ENCODE measurements at places on chromosomes 2 and 18.

- no peak for DNase-seq
Observed at GRCh38 chr2:23235292-23235691, 149.7 kb upstream of the KLHL29 start.

DNA sequence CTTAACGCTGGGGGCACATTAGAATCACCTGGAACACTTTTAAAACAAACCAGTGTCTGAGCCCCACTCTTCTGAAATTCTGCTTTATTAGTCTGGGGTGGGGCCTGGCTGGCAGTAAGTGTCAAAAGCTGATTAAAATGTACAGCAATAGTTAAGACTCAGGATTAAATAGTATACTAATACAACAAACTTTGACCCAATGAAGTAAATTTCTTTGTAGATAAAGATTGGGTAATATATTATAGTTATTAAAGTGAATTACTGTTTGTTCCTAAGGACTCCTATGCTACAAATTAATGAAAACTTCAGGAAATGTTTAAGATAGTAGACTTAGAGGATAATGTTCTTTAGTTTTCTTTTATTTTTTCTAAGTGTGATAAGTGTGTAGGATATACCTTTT, 160.9 kb downstream of the FAM124B start:
- DNase-seq = no peak

- peak; percentile 57 for DNase-seq
Observed at GRCh38 chr2:85707304-85707703, 13.1 kb downstream of the GNLY start.

- DNase-seq = peak; percentile 98
Observed at GRCh38 chr2:201233192-201233811, 27.0 kb upstream of the CASP8 start.

GRCh38 chr2:158217593-158217992, 115.9 kb downstream of the UPP2 start:
- DNase-seq = no peak

- no peak for DNase-seq
Observed at GRCh38 chr2:238967031-238967977, 119.4 kb downstream of the TWIST2 start.

DNA sequence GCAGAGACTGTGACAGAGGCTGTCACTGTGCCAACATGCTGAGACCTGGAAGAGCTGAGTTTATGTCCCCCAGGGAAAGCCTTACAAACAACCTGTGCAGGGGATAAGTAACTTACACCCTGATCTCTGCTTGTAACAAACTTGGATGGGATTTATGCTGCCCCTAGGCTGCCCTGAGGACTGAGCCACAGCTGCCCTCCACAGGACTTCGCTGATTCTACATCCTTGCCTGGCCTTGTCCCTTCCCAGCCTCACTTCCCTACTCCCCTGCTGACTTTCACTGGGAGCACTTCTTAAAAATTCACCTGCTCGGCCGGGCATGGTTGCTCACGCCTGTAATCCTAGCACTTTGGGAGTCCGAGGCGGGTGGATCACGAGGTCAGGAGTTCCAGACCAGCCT, 45.9 kb upstream of the ASAP2 start:
- DNase-seq = no peak

GRCh38 chr18:53946594-53946993, 277.9 kb downstream of the MBD2 start:
- DNase-seq = no peak

GRCh38 chr2:37318401-37318800, 6.2 kb downstream of the PRKD3 start:
- DNase-seq = no peak

DNA sequence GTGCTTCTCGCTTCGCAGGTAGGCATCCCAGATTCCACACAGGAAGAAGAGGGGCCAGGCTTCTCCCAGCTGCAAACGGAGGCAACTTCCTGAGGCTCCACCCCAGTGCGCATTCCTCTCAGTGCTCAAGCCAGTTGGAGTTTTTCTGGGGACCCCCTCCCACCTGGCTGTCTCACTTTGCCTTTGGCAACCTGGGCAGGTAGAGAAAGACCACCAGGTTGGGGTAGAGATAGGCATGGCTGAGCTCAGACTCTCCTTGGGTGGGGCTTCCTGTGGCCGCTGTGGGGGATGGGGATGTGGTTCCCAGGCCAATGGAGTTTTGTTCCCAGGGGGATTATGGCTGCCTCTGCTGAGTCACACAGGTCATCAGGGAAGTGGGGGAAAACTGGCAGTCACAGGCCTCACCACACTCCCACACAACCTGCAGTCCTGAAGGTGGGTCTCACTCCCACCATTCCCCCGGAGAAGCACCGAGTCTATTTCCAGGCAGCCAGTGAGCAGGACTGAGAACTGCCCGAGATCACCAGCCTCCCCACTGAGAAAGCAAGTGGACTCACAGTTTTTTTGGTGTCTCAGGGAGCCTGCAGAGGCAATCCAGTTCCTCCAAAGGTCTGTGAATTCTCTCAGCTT, 38.1 kb downstream of the SLC39A10 start:
- no peak for DNase-seq

- DNase-seq = no peak
Observed at GRCh38 chr2:234453216-234453615, 43.7 kb downstream of the ARL4C start.

DNA sequence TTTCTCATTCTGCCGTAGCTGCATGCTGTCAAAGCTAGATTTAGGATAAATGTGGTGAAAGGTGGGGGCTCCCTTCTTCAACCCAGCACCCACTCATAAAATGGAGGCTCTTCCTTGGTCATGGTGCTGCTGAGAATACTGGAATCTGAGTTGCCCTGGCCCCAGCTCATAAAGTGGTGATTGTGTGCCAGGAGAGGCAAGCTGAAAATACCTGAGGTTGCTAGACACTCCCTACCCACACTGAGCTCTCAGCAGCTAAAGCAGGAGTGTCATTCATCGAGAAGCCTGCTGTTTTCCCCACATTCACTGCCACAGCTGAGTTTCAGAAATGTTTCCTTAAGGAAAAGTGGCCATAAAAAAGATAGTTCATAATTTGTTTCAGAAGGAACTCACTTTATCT, 297.1 kb upstream of the RBMS1 start:
- DNase-seq = no peak

DNA sequence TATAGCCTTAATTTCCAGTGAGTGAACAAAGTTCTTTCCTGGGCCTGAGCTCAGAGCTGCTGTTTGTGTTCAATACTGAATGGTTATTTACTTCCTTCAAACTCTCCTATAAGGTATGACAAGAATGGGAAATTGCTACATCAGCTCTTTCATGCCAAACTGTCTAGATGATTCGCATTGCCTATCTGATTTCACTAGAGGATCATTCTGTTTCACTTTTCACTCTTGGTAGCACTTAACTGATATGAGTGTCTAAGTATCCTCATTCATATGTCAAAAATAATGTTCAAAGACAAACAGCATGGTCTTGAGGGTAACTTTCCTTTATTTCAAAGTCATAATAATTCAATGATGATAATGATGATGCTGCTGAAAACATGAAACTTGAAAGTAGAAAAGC, 32.9 kb upstream of the SCG2 start:
- DNase-seq = no peak

GRCh38 chr2:164589522-164589921, 31.8 kb downstream of the GRB14 start:
- no peak for DNase-seq

GRCh38 chr2:150320608-150321007, 166.9 kb downstream of the RND3 start:
- DNase-seq = no peak

DNA sequence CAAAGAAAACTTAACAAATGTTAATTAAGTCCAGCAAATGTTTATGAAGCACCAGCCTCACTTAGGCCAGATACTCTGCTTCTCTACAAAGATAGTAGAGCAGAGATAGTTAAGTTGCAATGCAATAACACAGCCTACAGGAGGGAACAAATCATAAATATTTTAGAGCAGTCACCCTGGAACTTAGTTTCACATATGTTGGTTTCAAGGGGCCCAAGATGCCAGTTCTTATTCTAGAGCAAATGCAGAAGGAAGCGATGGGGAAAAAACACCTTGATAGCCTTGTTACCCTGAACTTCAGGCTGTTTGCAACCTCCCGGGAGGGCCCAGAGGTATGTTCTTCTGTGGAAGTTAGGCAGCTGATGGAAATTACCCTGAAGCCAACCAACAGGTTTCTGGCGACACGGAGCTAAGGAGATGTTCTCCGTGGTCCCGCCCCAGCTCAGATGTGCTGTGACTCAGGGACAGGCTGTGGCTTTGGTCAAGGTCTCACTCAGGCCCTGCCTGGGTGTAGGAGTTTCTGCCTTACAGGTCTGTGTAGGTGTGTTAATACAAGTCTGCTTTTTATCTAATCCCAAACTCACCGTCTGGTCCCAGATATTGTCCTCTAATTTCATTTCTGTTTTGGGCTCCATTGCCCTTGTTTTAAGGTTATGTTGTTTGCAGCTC, 3.8 kb downstream of the CTIF start:
- no peak for DNase-seq

DNA sequence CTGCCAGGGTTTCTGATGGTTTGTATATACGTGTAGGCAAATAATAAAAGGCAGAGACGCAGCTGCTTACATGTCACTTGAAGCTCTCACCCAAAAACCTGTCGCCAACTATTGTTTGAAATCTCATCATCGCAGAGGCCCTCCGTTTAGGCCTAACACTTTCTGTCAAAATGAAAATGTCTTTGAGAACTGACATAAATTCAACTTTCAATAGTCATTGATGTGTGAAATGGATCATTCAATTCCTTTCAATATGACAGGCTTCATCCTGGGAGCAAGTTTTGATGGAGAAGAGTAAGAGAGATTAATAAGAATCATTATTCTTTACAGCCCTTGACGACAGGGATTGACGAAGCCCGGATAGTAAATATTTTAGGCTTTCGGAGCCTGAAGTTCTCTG, 2.7 kb downstream of the ACTG2 start:
- no peak for DNase-seq

GRCh38 chr2:230323385-230324106, 3.4 kb upstream of the SP140L start:
- DNase-seq = no peak

DNA sequence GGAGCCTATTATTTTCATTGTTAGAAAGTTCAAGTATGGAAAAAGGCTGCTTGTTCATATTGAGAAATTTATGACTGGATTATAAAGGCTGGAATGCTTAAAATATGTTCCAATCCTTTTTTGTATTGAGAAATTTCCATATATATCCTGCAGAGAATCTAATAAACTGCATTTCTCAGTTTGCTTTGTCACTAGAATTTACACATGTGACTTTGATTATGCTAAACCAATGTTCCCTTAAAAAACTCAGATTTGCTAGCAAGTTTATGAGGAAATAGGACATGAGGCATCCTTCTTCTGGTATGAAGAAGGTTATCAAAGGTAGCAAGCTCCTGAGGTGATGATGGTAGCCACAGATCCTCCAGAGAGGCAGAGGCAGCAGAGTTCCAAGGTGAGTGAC, 29.2 kb upstream of the DSEL start:
- DNase-seq = no peak
